Sciatic nerve (tissue), 2 donors: ENCODE measurements at places on chromosomes 12 and 14. TPM values are rescaled to one million over a fixed set of nuclear protein-coding genes. Genes with fewer than 3 reads are reported as not detected.

DNA sequence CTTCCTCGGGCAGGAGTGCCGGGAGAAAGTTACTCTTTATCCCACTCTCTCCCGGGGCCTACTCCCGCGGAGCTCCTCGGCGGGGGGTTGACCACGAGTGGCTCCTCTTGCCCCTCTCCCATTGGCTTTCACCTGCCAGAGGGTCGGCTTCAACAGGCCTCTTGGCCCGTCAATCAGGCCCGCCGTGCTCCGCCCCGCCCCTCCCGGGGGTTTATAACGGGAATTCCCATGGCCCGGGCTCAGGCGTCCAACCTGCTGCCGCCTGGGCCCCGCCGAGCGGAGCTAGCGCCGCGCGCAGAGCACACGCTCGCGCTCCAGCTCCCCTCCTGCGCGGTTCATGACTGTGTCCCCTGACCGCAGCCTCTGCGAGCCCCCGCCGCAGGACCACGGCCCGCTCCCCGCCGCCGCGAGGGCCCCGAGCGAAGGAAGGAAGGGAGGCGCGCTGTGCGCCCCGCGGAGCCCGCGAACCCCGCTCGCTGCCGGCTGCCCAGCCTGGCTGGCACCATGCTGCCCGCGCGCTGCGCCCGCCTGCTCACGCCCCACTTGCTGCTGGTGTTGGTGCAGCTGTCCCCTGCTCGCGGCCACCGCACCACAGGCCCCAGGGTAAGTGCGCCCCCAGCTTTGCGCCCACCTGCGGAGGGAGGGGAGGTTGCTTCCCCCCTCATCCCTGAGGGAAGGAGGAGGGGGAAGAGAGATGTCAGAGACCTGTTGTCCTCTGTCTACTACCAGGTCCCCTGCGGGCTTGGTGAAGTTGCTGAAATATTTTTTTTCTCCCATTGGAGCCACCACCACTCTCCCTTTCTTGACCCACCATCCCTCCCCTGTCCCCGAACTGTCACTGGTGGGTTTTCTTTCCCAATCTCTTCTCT, at the start of gene SMOC1:
Gene SMOC1 (plus strand): TSS at position 242 of the 869 bp plus-strand sequence. CDS start 263 bp downstream, at position 505.
- peak; percentile 75 for DNase-seq

DNA sequence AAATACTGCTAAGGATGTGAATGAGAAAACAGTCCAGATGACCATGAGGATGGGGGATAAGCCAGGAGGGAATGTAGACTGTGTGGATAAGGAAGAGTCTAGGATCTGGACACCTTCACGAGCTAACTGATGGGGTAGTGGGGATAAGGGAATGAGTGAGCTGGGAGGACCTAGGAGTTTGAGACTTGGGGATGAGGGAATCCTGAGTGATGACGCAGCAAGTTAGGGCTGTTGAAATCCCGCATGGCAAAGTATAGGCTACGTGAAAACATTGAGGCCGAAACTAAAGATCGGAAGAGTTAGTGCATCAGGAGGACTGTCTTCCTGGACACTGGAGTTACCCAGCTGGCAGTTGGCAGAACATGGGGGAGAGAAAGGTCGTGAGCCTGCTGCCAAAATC, 129.2 kb upstream of the EEA1 start:
- DNase-seq = no peak

DNA sequence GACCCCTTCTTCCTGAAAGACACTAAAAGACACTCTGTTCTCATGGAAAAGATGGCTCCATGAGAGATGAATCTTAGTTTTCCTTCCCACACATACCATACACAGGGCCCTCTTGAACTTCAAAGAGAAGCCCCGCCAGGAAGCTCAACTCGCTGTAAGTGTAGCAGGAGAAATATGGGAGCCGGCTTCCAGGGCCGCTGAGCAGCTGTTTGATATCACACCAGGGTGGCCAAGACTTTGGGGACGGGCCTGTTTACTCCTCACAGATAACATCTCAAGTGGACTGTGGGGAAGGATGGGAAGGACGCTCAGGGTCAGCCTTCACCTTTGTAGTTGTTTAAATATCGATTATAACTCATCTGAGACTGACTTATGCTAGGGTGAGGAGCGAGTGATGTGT, 235.5 kb upstream of the TBX3 start:
- DNase-seq = no peak

DNA sequence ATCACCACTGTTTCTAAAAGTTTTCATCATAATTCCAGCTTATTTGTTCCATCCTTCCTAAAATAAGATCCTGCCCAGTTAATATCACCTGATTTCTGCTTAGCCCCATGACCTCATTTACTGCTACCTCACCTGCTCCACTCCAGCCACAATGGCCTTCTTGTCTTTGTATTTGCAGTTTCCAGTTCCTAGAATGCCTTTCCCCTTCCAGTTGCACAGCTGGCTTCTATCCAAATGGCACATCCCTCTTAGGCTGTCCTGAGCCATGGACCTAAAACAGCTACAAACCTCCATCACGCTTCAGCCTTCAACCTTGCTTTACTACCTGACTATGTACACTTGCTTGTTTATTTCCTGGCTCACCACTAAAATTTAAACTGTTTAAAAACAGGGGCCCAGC, 6.5 kb upstream of the LGMN start:
- DNase-seq = no peak

DNA sequence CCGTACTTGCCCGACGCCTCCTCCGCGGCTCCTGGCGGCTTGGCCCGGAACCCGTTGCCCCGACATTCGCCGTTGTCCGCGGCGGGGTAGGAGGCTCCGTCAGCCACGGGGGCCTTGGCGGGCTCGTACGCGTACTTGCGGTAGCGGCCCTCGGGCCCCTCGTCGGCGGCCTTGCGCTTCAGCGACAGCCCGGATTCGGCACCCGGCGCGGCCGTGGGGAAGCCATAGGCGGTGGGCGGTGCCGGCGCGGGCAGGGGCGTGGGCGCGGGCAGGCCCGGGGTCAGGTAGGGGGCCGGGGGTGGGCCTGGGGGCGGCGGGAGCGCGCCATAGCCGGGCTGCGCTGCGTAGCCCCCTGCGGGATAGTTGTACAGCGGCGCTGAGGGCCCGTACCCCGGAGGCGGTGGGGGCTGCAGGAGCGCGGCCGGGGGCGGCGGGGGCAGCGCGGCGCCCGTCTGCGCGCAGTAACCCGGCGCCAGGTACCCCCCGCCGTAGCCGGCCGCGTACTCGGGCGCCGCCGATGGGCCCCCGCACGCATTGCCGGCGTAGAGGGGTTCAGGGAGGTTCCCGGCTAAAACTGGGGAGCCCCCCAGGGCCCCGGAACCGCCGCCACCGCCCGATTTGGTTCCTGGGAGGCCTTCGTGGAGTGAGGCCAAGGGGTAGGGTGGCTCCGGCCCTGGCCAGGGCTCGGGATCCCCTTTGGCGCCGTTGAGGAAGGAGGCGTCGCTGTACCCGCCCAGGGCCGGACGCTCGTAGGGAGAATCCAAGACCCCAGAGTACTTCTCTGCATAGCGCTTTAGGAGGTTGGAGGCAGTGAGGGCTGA, 26.9 kb downstream of the FIGNL2 start:
- DNase-seq = no peak

- no peak for DNase-seq
These were observed 33.8 kb downstream of the CREBL2 start for GRCh38 chr12:12645485-12645884.

DNA sequence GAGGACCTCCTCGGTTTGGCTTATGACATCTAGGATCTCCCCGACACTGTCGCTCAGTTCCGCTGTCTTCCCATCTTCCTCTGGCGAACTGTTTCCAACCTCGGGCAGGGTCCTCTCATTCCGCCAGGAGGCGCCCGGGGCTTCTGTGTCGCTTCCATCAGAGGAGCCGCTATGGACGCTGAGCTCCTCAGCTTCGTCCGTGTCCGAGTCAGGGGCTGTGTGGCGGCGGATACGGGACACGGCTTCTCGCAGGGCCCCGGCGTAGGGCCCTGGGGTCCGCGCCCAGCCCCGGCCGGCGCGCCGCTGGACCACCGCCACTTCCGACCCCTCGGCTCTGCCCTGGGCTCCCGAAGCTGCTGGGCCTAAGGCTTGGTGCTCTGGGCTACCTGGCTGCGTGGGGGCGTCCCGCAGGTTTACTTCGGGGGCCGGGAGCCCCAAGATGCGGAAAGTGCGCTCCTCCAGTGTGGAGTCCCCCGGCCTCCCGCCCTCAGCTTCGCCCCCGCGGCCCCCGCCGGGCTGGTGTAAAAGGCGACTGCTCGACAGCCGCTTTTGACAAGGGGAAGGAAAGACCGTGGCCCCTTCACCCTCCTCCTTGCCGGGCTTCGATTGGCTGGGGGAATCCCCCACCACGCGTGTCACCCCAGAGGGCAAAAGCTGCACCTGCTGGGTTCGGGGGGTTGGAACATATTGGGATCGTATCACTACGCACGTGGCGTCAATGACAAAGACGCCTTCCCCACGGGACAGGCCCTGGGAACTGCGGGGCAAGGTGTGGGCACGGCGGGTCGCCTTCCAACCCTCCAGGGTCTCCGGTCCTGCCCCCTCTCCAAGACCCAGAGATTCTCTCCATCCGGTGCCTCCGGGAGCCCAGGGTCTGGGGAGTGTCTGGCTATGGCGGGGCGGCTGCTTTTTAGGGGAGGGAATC, 2.1 kb downstream of the DDN start:
- DNase-seq = peak; percentile 88

GRCh38 chr12:65364046-65364445, 85.6 kb downstream of the MSRB3 start:
- DNase-seq = no peak

DNA sequence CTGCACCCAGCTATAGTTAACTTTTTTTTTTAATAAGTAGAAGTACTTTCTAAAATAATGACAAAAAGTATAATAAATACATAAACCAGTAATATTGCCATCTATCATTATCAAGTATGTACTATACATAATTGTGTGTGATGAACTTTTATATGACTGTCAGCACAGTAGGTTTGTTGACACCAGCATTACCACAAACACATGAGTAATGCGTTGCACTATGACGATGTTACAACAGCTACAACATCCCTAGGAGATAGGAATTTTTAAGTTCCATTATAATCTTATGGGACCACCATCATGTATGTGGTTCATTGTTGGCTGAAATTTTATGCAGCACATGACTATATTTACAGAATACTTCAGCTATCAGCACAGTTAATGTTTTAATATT, 62.9 kb upstream of the VSX2 start:
- DNase-seq = no peak

DNA sequence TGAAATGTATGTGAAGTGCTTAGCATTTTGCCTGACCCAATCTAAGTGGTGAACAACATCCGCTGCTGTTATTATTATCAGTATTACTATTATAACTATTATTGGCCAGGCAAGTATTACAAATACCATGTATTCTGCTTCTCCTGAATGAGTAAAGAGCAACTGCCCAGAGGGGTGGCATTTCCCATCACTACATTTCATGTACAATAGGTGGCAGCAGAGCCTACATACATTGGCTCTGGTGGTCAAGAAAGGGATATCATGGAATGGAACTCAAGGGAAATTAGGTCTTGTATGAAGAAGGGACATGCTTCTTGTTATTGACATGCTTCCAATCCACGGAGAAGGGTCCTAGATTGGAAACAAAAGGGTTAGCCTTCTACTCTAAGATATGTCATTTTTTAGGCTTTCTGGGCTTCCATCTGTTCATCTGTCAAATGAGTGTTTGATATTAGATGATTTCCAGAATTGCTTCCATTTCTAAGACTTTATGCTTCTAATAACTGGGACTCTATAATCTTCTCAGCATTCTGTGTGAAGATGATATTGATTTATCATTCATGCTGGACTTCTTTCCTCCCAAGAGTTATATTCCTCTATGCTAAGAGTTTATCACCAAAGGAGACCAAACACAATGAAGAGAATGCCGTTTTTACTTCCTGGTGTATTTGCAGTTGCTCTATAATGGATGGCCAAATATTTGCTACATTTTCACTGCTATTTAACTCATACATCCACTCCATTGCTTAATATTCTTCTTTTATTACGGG, 239.1 kb downstream of the SSPN start:
- DNase-seq = no peak

DNA sequence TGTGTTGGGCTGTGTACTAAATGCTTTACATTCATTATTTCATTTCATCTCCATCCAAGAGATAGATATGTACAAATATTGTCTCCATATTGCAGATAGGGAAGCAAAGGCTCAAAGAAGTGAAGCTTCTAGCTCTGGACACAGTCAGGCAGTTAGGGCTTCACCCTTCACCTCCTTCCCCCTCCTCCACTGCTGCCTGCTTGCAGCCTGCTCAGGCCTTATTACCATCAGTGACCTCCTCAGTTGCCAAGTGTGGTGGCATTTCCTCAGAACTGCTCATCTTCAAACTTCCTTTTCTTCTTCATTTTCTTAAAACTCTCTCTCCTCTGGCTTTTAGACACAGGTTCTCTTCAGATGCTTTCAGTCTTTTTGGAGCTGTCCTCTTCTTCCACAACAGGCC, 4.7 kb upstream of the GPATCH2L start:
- no peak for DNase-seq

Gene KRT71
- not detected for total RNA-seq

Gene CKB
- total RNA-seq = 69.1 TPM

Gene SLC7A8
- 15.0 TPM for total RNA-seq

Gene OR6C74
- total RNA-seq = not detected

Gene ADGRD1
- 224 TPM for total RNA-seq

Gene MFAP5
- 387 TPM for total RNA-seq
